Peyer's patch (tissue), 4 donors: ENCODE measurements at places on chromosomes 7 and 10.

GRCh38 chr7:80679921-80680907 lies 41.8 kb downstream of the CD36 start:
- DNase-seq: no peak

DNA sequence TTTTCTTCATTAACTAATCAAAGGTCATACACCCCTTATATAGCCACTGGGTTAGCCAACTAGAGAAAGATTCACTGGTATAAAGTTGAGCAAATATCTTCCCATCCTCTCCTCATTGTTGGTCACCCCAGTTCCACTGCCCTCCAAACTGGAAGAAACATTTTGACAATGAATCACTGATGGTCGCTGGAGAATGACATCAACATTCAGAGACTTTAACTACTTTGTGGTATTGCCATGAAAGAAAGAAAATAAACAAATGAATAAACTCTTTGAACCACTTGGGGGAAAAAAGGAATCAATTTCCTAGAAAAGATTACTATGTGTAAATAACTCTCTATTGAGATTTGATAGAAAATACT lies 23.4 kb downstream of the HYCC1 start:
- DNase-seq: no peak

- no peak for DNase-seq
Observed at GRCh38 chr10:80412486-80412885, 4.1 kb downstream of the PRXL2A start.

GRCh38 chr7:141397236-141398163 lies 153.7 kb upstream of the AGK start:
- no peak for DNase-seq

- no peak for DNase-seq
Observed at GRCh38 chr7:147498081-147498480, 1092.5 kb upstream of the C7orf33 start.

- no peak for DNase-seq
Observed at GRCh38 chr10:110275128-110275729, 29.5 kb downstream of the SMNDC1 start.

- DNase-seq: no peak
Observed at GRCh38 chr10:11454160-11454559, 157.3 kb downstream of the USP6NL start.

GRCh38 chr7:28698840-28699239 lies 259.3 kb downstream of the TRIL start:
- DNase-seq: no peak

- DNase-seq: no peak
Observed at GRCh38 chr7:137147338-137147720, 196.2 kb downstream of the PTN start.

GRCh38 chr10:111531690-111532089 lies 454.9 kb downstream of the ADRA2A start:
- DNase-seq: no peak

DNA sequence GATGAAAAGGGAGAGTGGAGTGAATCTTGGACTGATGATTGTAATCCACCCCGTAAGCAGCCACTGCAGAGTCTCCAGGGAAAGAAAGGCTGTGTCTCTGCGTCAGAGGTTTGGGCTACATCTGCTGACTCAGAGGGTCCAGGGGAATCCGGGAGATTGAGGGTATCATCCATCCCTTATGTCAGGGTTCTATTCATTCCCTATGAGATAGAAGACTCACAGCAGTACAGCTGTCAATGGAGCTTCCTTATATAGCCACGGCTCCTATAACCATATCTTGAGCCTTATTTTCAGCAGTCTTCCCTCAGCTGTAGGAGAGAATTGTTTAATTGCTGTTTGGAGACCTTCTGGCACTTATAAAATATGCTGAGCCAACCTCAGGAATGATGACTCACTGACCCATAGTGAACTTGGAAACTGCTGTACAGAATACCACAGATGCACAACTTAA lies 558.2 kb upstream of the PFKP start:
- DNase-seq: no peak

- DNase-seq: no peak
Observed at GRCh38 chr7:71925663-71926062, 486.5 kb downstream of the CALN1 start.

DNA sequence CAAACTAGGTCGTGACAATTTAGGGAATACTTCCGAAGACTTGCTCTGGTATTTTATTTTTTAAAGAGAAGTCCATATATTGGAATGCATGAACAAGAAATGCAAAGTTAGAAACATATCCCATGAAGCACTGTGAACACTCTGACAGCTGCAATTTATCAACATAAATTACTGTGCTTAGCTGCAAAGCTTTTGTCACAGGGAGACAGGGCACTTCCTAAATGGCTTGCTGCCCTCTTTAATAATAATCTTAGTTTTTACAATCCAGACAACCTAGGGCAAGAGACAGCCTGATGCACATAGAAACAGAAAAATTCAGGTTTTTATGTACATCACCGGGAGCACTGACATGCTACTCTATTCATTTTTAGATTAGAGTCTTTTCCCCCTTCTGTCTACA lies 78.3 kb upstream of the NOBOX start:
- no peak for DNase-seq

GRCh38 chr7:17357952-17358351 lies 59.5 kb downstream of the AHR start:
- no peak for DNase-seq

GRCh38 chr7:113784316-113784715 lies 134.5 kb downstream of the PPP1R3A start:
- no peak for DNase-seq

GRCh38 chr7:135672560-135673359 lies 10.4 kb downstream of the STMP1 start:
- DNase-seq: no peak

- no peak for DNase-seq
Observed at GRCh38 chr7:93146472-93147141, 1.6 kb downstream of the SAMD9L start.

DNA sequence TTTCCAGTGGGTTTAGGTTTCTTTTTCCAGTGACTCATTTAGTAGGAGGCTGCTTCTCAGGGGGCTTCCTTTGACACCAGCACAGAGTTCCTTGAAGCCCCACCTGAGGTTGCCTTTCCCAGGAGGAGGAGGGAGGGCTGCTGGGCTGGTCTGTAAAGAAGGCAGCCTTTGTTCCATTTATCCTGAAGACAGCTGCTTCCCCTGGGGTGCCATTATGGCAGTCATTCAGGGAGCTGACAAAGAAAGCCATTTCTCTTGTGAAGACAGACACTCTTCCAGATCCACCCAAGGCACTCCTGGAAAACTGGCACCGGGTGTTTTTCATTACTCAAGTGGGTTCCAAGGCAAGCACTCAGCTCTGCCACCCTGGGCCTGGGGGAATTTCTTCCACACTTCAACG lies 54.0 kb downstream of the MTURN start:
- no peak for DNase-seq

- DNase-seq: no peak
Observed at GRCh38 chr7:102096706-102097427, 189.8 kb upstream of the SH2B2 start.

GRCh38 chr10:112307358-112308124 lies 24.3 kb downstream of the TECTB start:
- peak; percentile 68 for DNase-seq

DNA sequence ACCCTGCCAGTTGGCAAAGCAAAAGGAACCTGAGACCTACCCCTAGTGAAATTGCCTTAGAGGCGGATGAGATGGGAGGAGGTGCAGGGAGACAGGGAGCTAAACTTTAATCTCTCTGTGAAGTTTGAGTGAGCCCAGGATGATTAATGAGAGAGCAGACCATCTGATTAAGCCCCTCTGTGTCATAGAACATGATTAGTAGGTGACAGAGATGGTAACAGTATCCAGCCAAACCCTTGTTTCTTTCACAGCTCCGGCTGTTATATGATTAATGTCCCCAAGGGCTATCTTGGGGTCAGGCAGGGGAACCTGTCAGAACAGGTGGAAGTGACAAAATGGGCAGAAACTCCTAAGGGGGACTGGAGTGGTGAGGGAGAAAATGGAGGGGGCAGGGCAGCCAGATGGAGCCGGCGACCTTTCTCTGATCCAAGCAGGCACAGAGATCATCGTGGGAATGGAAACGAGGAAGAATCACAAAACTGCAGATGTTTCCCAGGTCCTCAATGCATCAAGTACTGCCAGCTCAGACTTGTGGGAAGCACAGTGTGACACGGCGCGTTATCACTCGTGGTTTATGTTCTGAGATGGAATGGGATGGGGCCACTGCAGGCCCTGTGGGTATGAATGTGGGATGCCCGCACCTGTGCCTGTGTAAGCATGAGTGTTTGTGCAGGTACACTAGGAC lies 684.2 kb downstream of the LRMDA start:
- no peak for DNase-seq

- no peak for DNase-seq
Observed at GRCh38 chr10:93601146-93601773, at the start of gene RBP4. Gene RBP4 (minus strand): TSS chr10:93601235. CDS start chr10:93601028, 207 bp downstream.

GRCh38 chr7:157517782-157518513 lies 181.1 kb downstream of the DNAJB6 start:
- peak; percentile 25 for DNase-seq
